HTR-8/SVneo (cell line): ENCODE measurements at places on chromosomes 16 and 17.

DNA sequence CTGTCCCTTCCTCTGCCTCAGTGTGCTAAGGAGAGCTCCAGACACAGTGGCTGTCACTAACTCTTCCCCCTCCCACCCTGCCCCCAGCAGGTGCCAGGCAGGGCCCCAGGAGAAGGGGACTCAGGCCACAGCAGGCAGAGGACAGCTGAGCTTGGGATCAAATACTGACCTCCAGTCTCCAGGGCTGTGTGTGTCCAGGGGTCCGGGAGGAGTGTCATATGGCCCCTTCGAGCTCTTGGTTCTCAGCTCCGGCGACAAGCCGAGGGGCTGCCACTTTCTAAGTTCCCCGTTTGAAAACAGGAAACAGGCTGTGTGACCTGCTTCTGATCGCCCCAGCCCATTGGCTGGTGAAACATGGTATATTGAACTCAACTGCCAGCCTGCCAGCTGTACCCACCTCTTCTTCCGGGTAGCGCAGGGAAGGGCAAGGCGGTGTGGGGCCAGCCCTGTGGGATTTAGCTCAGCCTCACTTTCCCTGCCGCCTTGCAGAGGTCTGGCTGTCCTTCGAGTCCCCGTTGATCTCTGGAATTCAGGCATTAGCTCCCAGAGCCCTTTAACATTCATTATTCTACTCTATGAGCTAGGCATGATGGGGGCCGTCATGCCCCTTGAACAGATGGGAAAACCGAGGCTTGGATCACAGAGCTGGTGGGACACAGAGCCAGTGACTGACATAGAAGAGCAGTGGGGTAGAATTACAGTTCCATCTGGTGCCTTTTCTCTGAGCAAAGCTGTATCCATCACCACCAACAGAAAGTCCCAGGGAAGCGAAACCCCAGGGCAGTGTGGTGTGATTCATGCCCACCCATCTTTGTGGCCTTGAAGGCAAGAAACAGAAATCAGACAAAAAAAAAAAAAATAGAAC is at the start of gene SNX20:
Gene SNX20, minus strand, starts transcription at position 292 of the 865 bp plus-strand sequence. CDS start 3,786 bp downstream, outside the sequence.
- no peak for DNase-seq

DNA sequence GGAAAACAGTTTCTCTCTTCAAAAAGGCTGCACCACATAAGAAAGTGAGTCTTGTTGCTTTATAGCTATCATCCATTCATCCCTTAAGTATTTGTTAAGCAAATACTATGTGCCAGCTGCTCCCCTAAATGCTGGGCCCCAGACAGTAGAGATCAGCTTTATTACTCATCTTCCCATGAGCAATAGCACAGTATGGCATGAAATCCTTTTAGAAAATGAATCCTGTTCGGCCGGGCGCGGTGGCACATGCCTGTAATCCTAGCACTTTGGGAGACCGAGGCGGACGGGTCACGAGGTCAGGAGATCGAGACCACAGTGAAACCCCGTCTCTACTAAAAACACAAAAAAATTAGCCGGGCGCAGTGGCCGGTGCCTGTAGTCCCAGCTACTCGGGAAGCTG is 99.5 kb downstream of the MYO1D start:
- no peak for DNase-seq

DNA sequence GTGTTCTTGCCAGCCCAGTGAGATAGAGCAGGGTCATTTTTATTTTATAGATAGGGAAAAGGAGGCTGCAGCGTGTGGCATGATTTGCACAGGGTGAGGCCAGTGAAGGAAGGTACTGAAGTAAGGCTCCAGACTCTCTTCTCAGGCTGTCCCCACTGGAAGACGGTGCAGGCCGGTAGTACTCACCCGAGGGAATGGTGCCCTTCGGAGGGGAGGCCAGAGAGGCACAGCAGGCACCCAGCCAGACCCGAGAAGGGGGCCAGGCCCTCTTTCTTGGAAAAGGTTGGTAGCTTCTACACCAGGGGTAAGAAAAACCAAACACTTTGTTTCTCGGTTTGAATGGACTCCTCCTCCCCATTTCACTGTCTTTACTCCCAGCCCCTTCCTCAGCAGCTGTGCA is 288 bp downstream of the ANKRD40CL start:
- DNase-seq: no peak

- no peak for DNase-seq
Observed at GRCh38 chr16:75983741-75984381, 257.6 kb upstream of the CPHXL start.

DNA sequence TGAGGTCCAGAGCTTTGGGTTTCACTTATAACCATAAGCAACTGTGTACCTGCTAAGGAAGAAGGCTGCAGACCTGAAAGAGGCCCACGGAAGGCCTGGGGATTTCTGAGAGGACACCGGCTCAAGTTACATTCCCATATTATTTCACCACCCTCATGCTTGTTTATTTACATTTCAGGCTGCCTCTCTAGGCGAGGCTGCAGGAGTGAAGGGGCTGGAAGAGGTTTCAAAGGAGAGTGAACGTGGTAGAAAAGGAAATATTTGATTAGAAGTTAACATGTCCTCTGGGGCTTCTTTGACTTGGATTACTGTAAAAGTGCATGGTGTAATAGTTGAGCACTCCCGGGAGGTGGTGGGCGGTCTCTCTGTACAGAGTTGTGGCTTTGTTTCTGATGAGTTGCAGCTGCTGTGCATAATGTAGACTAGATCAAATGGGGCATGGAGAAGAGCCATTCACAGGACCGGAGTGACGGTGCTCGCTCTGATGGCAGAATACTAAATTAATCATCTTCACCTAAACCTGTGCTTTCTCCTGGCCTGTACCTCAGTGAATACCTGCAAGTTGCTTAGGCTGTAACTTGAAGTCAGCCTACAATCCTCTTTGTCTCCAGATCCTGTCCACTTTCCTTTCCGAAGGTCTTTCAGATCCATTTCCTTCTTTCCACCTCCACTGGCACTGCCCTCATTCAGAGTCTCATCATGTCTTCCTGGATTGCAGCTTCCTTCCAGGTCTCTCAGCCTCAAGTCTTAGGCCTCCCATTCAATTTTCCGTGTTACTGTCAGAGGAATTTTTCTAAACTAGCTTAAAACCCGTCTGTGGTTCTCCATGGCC is 1.9 kb upstream of the CPD start:
- DNase-seq: no peak

- DNase-seq: no peak
Observed at GRCh38 chr17:78722246-78722761, 59.8 kb downstream of the CYTH1 start.

GRCh38 chr16:83046664-83047063 is 419.9 kb downstream of the CDH13 start:
- no peak for DNase-seq

GRCh38 chr16:30787613-30788378 is 791 bp upstream of the ZNF629 start:
- DNase-seq: no peak

DNA sequence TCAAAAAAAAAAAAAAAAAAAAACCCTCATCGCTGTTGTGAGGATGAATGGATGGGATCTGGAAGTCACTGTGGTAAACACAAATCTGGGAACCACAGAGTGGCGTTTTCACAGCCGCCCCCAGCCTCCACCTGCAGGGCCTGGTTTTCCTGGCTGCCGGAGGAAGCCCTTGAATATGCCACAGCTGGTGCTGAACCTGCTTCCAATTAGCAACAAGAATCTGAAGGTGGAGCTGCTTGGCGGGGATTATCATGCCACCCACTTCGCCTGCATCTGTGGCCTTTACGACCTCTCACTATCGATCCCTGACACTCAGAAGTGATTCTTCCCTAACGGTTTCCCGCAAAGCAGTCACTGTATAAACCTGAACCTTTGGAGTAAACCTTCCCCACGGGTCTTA is 16.1 kb downstream of the MRM3 start:
- no peak for DNase-seq

DNA sequence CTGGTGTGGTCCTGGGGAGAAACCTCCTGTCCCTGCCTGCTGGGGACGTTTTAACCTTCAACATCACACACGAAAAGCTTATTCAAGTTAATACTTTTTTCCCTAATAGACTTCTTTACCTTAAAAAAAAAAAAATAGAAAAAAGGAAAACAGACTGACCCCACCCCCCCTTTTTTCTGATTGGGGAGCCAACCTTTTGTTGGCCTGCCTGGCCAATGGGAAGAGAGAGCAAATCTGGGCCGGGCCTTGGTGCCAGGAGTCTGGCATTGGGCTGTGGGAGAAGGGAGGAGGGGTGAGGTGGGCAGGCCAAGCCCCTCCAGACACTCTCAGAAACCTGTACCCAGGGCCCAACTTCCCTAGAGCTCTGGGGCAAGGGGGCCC is 3.0 kb downstream of the CBX8 start:
- DNase-seq: peak; percentile 56
